ENCODE measurements at places on chromosomes 4 and X. TPM values are rescaled to one million over a fixed set of nuclear protein-coding genes. Genes with fewer than 3 reads are reported as not detected.

MAGEA8 gene
- total RNA-seq = not detected

BEX5 gene
- 45.4 TPM for total RNA-seq

TMPRSS11A gene
- total RNA-seq = not detected

GRCh38 chrX:69015156-69015555 lies 150.1 kb downstream of the PJA1 start:
- no peak overlapping the region for H3K4me3 ChIP-seq
- no peaks in the 10 kb centered on the region for H3K36me3 ChIP-seq
- H3K27me3 ChIP-seq = peaks cover 2% of the 10 kb centered on the region
- no peaks in the 10 kb centered on the region for H3K4me1 ChIP-seq
- no peak for DNase-seq

GRCh38 chrX:18422886-18423285 lies 2.5 kb upstream of the CDKL5 start:
- H3K27ac ChIP-seq = no peak overlapping the region
- peaks cover 8% of the 10 kb centered on the region for H3K4me1 ChIP-seq
- no peaks in the 10 kb centered on the region for H3K36me3 ChIP-seq
- no peaks in the 10 kb centered on the region for H3K27me3 ChIP-seq

DNA sequence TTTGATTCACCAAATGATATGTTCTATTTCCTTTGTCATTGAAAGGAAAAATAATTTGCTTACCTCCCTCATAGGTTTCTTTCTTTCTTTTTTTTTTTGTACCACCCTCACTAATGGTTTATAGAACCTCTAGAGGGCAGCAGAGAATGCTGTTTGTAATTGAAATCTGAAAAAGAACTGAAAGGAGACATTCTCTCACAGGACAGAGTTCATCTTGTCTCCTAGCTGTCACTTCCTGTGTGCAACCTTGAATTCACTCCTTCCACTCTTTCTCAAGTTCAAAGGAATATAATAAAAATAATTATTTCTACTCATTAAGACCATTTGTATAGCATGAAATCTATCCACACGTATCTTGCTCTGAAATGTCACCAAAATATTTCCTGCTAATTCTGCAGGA lies 51.0 kb downstream of the GUCY1B1 start:
- no peak overlapping the region for H3K4me3 ChIP-seq
- no peaks in the 10 kb centered on the region for H3K36me3 ChIP-seq
- DNase-seq = no peak
- H3K27ac ChIP-seq = no peak overlapping the region

GRCh38 chr4:99047710-99048109 lies 40.9 kb downstream of the ADH5 start:
- H3K27me3 ChIP-seq = no peaks in the 10 kb centered on the region
- H3K4me1 ChIP-seq = peaks cover 5% of the 10 kb centered on the region
- no peak for DNase-seq
- H3K27ac ChIP-seq = no peak overlapping the region
- H3K36me3 ChIP-seq = peaks cover 14% of the 10 kb centered on the region
- no peak overlapping the region for H3K4me3 ChIP-seq

DNA sequence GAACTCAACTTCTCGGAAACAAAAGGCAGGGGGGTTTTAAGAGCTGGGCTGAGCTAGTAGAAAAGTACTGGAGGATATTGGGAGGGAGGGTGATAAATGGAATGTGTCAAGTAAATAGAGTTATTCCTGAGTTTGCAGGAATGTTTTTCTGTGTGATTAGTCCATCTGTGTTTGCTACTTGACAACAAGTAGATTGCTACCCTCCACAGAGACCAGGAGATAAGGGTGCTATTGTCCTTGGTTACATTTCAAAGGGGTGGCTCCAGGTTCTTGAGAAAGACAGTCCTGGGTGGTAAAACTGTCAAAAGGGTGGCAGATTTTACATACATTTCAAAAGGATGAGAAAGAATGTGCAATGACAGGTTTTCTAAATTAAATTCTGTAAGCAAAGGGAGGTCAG lies 181.2 kb upstream of the PPP3CA start:
- no peak overlapping the region for H3K27ac ChIP-seq
- H3K4me1 ChIP-seq = no peaks in the 10 kb centered on the region
- peaks cover 1% of the 10 kb centered on the region for H3K27me3 ChIP-seq

GRCh38 chr4:72569719-72570235 lies 756 bp upstream of the ADAMTS3 start:
- peak overlapping the region; percentile 87 for H3K4me3 ChIP-seq
- H3K27me3 ChIP-seq = no peaks in the 10 kb centered on the region
- H3K36me3 ChIP-seq = no peaks in the 10 kb centered on the region
- peaks cover 23% of the 10 kb centered on the region for H3K4me1 ChIP-seq
- H3K27ac ChIP-seq = peak overlapping the region; percentile 76

Data from endothelial cell (in vitro differentiated cells).